Ovary (tissue), 10 donors: ENCODE measurements at places on chromosomes 12 and 14.

DNA sequence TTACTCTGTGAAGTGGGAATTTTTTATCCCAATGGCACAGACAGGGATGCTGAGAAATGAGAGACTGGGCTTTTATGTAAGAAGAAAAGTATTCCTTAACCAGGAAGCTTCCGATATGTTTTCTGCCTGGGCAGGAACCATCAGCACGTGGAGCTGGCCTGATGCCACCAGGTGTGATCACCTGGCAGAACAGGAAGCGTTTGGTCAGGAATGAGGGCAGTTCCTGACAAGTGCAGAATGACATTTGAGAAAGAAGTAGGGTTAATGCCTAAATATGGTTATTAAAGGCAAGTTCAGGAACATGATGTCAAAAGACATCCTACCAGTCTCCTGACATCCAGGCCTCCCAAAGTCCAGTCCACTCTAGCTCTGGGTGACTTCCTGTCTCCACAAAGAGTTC, 210.3 kb downstream of the NUAK1 start:
- DNase-seq: no peak

DNA sequence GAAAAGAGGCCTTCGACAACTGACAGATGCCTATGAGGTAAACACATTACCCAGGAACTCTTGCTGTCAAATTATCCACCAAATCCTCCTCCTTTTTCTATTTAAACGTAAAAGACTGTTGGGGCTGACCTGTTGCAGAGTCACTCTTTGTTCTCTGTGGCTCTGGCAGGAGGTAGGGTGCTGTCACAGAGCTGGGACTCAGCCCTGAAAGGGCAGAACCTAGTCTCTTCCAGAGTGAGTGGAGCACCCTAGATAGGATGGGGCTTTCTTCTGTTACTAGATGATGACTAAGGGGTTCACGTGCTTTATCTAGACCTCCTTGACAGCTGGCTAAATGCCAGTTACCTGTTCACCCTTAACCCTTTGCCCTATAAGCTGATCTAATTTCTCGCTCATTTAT, 25.7 kb downstream of the FNTB start:
- no peak for DNase-seq

DNA sequence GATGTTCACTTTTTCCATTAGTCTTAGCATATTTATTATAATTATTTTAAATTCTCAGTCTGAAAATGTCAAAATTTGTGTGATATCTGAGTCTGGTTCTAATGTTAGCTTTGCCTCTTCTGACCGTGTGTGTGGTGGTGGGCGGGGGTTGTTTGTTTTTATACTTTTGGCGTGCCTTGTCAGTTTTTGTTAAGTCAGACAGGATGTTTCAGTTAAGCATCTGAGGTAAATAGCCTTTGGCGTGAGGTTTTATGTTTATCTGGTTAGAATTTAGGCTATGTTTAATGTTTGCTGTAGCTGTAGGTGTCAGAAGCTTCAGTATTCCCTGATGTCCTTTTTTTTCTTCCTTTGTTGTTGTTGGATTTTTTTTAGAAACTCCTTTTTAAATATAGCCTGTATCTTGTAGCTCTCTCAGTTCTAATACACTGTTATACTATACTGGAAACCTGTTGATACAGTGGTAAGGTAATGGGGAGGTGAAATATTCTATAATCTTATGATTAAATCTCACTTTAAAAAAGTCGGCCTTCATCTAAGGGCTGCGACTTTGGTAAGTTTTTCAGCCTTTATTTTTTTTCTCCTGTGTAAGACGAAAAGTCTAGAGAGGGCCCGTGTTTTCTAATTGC, 111.6 kb downstream of the SCAF11 start:
- no peak for DNase-seq

- DNase-seq: no peak
Measured at GRCh38 chr12:125518074-125518473, 452.8 kb downstream of the AACS start.

DNA sequence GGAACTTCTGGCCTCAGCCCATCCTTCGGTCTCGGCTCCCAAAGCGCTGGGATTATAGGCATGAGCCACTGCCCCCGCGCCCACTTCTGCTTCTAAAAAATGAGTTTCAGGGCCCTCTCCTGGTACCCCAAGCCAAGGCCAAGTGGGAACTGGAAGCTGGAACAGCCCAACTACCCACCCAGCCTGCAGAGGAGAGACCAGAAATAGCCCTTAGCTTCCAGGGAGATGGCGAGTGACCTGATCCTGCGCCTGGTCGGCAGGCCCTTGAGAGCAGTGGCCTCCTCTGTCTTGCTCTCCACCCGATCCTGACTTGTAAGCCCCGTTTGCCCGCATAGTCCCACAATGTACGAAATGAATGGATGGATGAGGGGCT, 31.2 kb upstream of the PLEKHG6 start:
- DNase-seq: no peak

DNA sequence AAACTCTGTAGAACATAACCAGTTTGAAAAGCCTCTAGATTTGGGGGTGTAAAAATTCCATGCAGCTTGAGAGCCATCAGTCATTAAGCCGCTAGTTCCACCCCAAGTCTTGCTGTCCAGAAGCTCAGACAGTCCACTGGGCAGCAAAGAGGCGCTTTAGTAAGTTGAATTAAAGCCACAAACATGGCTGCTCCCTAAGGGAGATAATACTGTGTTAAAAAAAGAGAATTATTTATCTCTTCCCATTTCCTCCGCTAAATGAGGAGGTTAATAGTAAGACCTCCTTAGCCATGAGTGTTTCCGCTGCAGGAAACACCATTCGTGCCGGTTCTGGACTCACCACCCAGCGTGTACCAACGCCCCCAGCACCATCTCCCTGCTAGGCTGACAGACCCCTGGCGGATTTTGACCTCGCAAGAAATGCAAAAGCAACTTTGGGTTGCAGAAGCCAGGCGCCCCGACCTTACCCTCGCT, 536 bp downstream of the TM7SF3 start:
- DNase-seq: no peak

GRCh38 chr12:47782372-47782770, 9.3 kb downstream of the SLC48A1 start:
- DNase-seq: no peak

DNA sequence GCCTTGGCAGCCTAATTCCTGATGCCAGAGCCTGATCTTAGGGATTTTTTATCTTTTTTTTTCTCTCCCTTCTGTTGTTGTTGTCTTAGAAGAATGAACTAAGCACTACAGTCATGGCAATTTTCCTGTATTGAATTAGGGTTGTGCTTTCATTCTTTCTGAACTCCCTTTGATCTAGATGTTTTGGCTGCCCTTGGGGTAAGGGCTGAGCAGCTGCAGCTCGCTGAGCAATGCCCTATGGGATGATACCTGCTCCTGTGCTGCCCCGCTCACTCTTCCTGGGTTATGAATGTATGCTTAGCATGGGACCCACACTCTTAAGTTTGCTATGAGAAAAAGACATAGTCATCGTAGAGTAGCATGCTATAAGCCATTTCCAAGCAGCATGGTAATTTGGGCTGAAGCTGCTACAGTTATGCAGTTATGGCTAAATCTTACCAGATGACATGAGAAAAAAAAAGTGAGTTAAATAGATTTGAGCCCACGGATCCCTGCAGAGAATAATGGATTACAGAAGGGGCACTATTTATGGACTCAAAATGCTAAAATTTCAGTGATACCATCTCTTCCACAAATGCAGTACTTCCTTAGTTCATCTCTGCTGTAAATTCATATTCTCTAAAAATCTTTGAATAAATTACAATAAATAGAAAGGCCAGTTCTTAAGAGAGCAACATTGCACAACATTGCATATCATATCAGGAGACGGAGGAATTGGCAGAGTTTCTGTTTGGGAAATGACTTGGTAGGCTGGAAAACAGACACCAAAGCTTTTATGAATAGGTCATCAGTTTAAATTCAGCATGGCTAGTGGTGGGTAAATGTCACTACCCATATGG, 79.2 kb upstream of the PTHLH start:
- no peak for DNase-seq

DNA sequence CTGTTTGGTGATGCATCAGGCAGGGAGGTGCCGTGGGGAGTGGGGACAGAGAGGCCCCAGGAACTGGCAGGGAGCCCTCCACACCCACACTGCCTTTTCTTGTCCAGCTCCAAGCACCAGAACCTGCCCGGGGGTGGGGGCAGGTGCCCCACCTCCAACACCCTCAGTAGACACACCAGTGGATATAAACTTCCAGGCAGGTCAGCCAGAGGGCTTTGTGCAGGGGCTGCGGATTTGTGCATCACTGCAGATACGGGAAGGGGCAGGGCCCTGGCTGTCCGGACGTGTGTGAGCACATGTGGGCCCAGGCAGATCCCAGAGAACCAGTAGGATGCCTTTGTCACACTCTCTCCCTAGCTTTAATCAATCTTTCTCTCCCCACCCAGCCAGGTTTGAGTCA, 1.3 kb upstream of the TGM1 start:
- no peak for DNase-seq
